ENCODE measurements at places on chromosomes 12 and 14. TPM values are rescaled to one million over a fixed set of nuclear protein-coding genes. Genes with fewer than 3 reads are reported as not detected.

DNA sequence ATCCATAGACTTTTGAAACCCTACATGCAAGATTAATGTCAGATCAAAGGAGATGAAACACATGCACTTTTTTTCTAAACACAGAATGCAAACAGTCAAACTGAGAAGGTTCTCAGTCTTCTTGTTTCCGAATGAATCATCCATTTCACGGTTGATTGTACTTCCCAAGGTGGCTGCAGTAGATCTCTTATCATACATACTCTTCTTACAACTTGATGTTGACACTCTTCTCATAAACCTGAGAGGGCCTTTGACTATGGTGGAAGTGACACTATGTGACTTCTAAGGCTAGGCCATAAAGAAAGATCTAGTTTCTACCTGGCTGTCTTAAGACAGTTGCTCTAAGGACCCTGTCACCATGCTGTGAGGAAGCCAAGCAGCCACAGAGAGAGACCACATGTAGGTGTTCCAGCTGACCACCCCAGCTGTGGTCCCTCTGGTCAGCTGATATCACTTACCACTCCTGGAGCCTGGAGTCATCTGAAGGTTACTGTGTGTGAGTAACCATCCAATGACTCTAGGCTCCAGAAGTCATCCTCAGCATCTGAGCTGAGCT lies 67.2 kb upstream of the HMGA2 start:
- no peaks in the 10 kb centered on the region for H3K36me3 ChIP-seq
- no peak overlapping the region for H3K27ac ChIP-seq
- H3K27me3 ChIP-seq, result peaks cover 2% of the 10 kb centered on the region
- no peak overlapping the region for H3K4me3 ChIP-seq
- DNase-seq, result no peak
- H3K4me1 ChIP-seq, result no peaks in the 10 kb centered on the region

- H3K36me3 ChIP-seq, result peaks cover 44% of the 10 kb centered on the region
- no peak overlapping the region for H3K27ac ChIP-seq
- DNase-seq, result peak; percentile 61
- H3K4me1 ChIP-seq, result no peaks in the 10 kb centered on the region
- H3K4me3 ChIP-seq, result no peak overlapping the region
- H3K27me3 ChIP-seq, result no peaks in the 10 kb centered on the region
Measured at GRCh38 chr14:74804219-74804825, 41.2 kb downstream of the YLPM1 start.

DNA sequence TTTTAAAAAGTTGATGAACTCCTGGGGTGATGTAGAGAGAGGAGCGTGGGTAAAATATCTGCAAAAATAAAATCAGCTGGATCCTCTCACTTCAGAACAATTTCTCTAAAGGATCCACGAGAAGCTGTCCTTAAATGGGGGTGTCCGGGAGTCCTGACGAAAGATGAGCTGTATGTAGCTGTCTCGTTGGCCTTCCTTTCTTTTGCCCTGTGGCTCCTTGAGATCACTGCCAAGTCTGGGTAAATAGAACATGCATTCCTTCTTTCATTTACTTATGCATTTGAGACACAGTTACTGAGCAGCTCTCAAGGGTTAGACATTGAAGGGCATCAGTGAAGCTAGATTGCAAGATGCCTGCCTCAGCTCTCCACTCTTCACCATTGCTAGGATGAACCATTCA lies 35.2 kb upstream of the TXNRD1 start:
- H3K4me1 ChIP-seq, result no peaks in the 10 kb centered on the region
- no peak overlapping the region for H3K27ac ChIP-seq
- DNase-seq, result no peak
- no peaks in the 10 kb centered on the region for H3K36me3 ChIP-seq
- H3K27me3 ChIP-seq, result no peaks in the 10 kb centered on the region

DNA sequence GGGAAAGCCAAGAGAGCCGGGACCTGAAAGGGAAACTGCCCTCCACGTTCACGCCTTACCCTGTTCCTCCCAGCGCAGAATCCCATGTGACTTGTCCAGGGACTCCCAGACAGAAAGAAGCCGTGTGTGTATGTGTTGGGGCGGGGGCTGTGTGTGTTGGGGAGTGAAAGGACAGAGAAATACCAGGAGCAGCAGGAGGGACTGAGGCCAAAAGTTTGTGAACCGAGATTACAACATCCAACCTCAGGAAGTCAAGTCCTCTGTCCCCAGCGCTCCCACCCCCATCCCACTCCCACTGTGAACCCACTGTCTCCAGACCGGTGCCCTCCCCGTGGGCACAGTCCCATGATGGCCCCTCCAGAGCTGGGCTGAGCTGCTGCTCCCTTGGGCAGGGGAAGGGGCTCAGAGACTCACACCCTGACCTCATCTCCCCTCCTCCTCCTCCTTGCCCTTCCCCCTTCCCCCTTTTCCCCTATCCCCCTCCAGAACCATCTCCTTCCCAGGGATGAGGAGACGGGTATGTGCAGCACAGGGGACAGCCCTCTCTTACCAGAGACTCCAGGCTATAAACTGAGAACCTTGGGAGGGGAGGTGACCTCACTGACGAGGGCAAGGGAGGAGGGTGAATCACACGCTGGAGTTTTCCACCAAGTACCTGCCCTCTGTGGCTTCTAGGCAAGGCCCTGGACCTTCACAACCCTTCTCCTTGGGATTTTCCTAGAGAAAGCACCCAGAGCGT lies at the start of gene SLC6A12:
SLC6A12 (minus strand) TSS at position 155 of the 739 bp plus-strand sequence. CDS start 4,171 bp downstream, outside the sequence.
- no peak within 1 kb of the TSS for H3K4me3 ChIP-seq
- no peak within 1 kb of the TSS for H3K27ac ChIP-seq
- no peaks in the 10 kb centered on the region for H3K27me3 ChIP-seq
- H3K4me1 ChIP-seq, result peaks cover 4% of the 10 kb centered on the region
- DNase-seq, result no peak

GRCh38 chr14:58629281-58629680 lies 8.5 kb upstream of the DACT1 start:
- no peaks in the 10 kb centered on the region for H3K4me1 ChIP-seq
- no peak overlapping the region for H3K27ac ChIP-seq
- H3K4me3 ChIP-seq, result no peak overlapping the region

DNA sequence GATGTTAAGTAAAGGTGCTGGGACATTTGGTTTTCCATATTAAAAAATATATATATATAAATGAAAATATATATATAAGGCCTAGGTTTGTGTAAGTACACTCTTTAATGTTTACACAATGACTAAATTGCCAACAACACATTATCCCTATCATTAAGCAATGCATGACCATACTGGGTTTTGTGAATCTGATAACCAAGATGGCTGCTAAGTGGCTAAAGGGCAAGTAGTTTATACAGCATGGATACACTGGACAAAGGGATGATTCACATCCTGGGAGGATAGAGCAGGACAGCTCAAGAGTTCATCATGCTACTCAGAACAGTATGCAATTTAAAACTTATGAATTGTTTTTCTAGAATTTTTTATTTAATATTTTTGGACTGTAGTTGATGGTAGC lies 89.3 kb downstream of the FIGNL2 start:
- no peak overlapping the region for H3K27ac ChIP-seq
- H3K27me3 ChIP-seq, result peaks cover 2% of the 10 kb centered on the region
- H3K4me3 ChIP-seq, result no peak overlapping the region
- DNase-seq, result no peak
- H3K4me1 ChIP-seq, result no peaks in the 10 kb centered on the region

GRCh38 chr12:22788913-22789312 lies 163.9 kb downstream of the ETNK1 start:
- no peak overlapping the region for H3K4me3 ChIP-seq
- H3K4me1 ChIP-seq, result no peaks in the 10 kb centered on the region
- H3K36me3 ChIP-seq, result no peaks in the 10 kb centered on the region
- no peak for DNase-seq

DNA sequence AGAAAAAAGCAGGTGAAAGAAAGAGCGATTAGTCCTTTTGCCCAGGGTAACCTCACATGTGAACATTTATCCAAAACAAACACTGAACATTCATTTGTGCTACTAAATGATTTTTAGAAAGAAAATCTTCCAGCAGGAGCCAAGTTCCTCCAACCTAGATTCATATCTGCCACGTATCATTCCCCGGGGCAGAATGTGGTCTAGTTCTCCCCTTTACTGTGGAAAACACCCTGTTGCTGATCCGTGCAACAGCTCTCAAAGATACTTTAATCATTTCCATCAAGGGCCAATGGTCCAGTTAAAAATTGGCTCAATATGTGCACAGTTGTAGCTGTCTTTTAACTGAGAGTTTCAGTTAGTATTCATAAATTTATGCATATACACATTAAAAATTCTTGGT lies 479.1 kb downstream of the ATP23 start:
- no peaks in the 10 kb centered on the region for H3K36me3 ChIP-seq
- H3K27ac ChIP-seq, result no peak overlapping the region
- no peak overlapping the region for H3K4me3 ChIP-seq
- DNase-seq, result no peak
- no peaks in the 10 kb centered on the region for H3K4me1 ChIP-seq

- H3K4me1 ChIP-seq, result no peaks in the 10 kb centered on the region
- H3K36me3 ChIP-seq, result no peaks in the 10 kb centered on the region
- H3K4me3 ChIP-seq, result no peak overlapping the region
Measured at GRCh38 chr12:73057428-73057827, 785.3 kb downstream of the TRHDE start.

DNA sequence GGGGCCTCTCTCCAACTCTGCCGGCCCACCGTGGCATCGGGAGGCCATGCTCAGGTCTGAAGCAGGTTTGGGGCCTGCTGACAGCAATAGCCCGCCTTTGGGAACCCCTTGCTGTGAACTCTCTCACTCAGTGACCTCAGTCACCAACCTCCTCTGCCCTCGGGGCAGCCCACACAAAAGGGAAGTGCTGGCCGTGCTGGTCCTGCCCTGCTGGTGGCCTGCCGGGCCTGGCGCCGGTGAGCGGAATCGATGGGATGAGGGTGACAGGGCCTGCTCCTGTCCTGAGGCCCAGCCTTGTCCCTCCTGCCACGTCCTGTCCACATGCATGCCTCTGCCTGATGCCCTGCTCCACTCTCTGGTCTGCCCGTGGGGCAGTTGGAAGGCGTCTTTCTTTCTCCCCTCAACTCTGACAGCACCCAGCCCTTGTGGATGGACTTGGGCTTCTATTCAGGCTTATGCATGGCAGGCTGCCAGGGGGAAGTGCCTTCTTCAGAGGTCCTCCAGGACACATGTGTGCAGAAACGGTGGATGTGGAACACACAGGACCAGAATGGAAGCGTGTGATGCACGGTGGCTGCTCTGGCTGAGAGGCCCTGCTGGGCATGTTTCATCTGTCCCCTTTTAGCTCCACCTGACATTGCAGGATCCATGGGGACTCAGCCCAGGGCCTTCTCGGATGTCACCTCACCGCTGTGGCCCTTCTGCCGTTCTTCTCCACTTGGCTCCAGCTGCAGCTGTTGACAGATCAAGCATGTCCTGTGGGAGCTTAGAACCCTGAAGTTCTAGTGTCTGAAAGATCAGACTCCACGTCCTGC lies 31.9 kb downstream of the IL31 start:
- H3K27ac ChIP-seq, result no peak overlapping the region
- no peak for DNase-seq
- H3K27me3 ChIP-seq, result no peaks in the 10 kb centered on the region
- no peak overlapping the region for H3K4me3 ChIP-seq

DNA sequence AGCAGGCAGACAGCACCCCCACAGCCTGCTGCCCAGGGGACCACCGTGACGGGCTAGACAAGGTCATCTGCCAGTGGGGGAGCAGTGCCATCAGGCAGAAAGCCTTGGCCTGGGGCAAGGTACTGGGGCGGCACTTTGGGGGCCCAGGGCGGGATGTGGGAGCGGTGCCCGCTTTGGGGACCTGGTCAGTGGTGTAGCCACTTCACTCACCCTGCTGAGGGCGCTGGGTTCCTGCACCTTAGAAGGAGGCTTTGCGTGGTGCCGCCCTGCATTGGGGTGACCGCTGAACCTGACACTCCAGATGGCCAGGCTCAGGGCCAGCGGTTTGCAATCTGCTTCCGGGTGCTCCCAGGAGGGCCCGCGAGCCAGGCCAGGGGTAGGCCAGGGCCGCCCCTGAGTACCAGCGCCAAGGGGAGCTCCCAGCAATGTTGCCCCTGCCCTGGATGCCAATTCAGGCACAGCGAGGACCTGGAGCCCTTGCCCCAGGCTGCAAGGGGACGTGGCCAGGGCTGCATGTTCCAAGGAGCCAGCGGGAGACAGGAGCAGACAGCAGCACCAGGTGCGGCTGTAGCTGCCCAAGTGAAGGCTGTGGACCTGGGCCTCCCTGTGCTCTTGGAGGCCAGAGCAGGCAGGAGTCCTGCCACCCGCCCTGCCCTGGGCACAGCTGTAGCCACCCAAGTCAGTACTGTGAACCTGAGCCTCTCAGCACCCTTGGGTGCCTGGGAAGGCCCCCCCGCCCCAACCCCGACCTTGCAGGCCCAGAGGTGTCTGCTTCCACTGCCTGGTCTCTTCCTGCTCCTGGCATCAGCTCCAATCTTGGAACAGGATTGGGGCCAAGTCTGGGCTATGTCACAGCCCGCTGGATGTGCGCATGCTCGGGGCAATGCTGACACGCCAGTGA lies 550.7 kb downstream of the SLC6A15 start:
- DNase-seq, result no peak
- H3K36me3 ChIP-seq, result no peaks in the 10 kb centered on the region
- no peak overlapping the region for H3K4me3 ChIP-seq
- no peak overlapping the region for H3K27ac ChIP-seq

DNA sequence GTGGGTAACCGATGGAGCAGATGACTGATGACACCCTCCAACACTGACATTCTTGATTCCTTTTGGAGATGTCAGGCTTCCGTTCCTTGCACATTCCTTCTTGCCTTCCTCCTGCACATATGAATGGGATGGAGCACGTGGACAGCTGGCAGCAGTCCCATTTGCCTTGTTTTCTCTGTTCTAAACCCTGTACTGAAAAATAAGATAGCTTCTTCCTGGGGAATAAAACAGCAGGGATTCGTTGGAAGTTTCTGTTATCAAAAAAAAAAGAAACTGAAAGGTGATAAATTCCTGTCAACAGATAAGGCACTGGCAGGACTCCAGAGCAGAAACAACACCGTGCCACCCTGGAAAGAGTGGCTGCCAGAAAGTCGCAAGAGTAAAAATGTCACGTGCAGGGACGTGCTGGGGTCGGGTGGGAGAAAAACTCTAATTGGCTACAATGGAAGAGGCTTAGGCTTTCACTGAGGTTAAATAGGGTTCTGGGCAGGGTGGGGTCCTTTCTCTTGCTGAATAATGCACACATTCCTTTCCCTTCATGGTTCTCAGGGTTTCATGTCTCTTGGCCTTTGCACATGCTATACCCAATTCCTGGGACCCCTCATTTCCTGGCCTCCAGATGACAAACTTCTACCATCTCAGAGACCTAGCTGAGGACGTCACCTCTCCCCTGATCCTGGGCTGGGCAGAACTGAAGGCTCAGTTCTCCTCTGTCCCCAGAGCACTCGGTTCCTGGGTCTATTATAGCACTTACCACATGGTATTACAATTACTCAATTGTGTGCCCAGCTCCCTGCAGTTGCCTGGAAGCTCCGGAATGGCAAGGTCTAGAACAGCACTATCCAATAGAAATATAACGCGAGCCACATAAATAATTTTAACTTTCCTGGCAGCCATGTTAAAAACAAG lies 7.0 kb upstream of the NUAK1 start:
- no peak overlapping the region for H3K27ac ChIP-seq
- no peaks in the 10 kb centered on the region for H3K4me1 ChIP-seq
- DNase-seq, result no peak
- H3K36me3 ChIP-seq, result no peaks in the 10 kb centered on the region

GRCh38 chr12:6198051-6198450 lies 2.1 kb upstream of the CD9 start:
- H3K4me1 ChIP-seq, result peaks cover 17% of the 10 kb centered on the region
- DNase-seq, result no peak
- H3K27ac ChIP-seq, result no peak overlapping the region
- H3K4me3 ChIP-seq, result no peak overlapping the region
- no peaks in the 10 kb centered on the region for H3K36me3 ChIP-seq
- peaks cover 10% of the 10 kb centered on the region for H3K27me3 ChIP-seq

Gene SLC7A8
- total RNA-seq, result not detected

Gene CPNE8
- total RNA-seq, result 10.3 TPM

Gene PNP
- total RNA-seq, result 33.4 TPM

Gene KRT75
- total RNA-seq, result not detected

Gene CRIP2
- total RNA-seq, result 37.1 TPM

Gene CLEC6A
- not detected for total RNA-seq

Gene CCDC175
- 0.22 TPM for total RNA-seq

Gene PPP2R5E
- 50.3 TPM for total RNA-seq

Gene OR6C65
- total RNA-seq, result not detected
